Mesangial cell (primary cell): ENCODE measurements at places on chromosomes 4 and X. TPM values are rescaled to one million over a fixed set of nuclear protein-coding genes. Genes with fewer than 3 reads are reported as not detected.

Gene TMPRSS11D
- not detected in 2 replicates for total RNA-seq

Gene FAM53A
- 2.9 and 8.4 TPM in 2 replicates for total RNA-seq

Gene DDIT4L
- total RNA-seq: 0.16 and 0.38 TPM in 2 replicates

Gene SPANXB1
- total RNA-seq: not detected in 2 replicates

Gene NLRP2B
- not detected in 2 replicates for total RNA-seq

Gene GPRIN3
- 0.81 and 3.5 TPM in 2 replicates for total RNA-seq

Gene KLF8
- total RNA-seq: 0.49 and 0.89 TPM in 2 replicates

Gene FOXR2
- total RNA-seq: not detected in 2 replicates

Gene AREG
- total RNA-seq: 35.4 and 36.3 TPM in 2 replicates

Gene CD38
- under 0.01 and 0.38 TPM in 2 replicates for total RNA-seq

Gene AVPR2
- not detected in 2 replicates for total RNA-seq

Gene AMBN
- total RNA-seq: not detected in 2 replicates

Gene LINC00632
- 4.7 and 6.4 TPM in 2 replicates for total RNA-seq

Gene PRDM5
- total RNA-seq: 3.9 and 4.9 TPM in 2 replicates

Gene ZIC3
- total RNA-seq: not detected in 2 replicates

Gene ARMCX4
- 2.0 and 2.7 TPM in 2 replicates for total RNA-seq

Gene ZFYVE28
- total RNA-seq: 2.8 and 8.5 TPM in 2 replicates

Gene ATOH1
- not detected in 2 replicates for total RNA-seq

Gene AFF2
- total RNA-seq: 0.16 and 0.38 TPM in 2 replicates

Gene GDI1
- total RNA-seq: 74.0 and 80.7 TPM in 2 replicates

Gene DDX53
- not detected in 2 replicates for total RNA-seq
